NT2/D1 (cell line): ENCODE measurements at places on chromosomes 2 and 18.
A peak's percentile ranks its signal among the peaks of the same experiment; 100 is the strongest.

DNA sequence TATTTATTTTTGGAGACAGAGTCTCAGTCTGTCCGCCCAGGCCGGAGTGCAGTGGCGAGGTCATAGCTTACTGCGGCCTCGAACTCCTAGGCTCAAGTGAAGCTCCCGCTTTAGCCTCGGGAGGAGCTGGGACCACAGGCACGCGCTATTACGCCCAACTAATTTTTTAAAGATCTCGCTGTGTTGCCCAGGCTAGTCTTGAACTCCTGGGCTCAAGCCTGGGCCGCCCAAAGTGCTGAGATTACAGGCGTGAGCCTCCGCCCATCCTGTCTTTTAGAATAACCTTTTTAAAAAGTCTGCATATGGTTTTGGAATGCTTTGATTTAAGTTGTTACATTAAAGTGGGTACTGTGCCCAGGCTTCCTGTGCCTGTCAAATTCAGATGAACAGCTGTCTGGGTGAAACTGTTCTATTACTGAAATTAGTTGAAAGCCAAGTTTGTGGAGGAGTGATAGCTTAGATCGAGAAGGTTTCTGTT, 944 bp downstream of the RAB3GAP1 start:
- DNase-seq, result no peak

GRCh38 chr2:25229279-25230197, 61.2 kb upstream of the POMC start:
- DNase-seq, result no peak

- DNase-seq, result no peak
Measured at GRCh38 chr2:95040426-95040825, 14.9 kb downstream of the MAL start.

DNA sequence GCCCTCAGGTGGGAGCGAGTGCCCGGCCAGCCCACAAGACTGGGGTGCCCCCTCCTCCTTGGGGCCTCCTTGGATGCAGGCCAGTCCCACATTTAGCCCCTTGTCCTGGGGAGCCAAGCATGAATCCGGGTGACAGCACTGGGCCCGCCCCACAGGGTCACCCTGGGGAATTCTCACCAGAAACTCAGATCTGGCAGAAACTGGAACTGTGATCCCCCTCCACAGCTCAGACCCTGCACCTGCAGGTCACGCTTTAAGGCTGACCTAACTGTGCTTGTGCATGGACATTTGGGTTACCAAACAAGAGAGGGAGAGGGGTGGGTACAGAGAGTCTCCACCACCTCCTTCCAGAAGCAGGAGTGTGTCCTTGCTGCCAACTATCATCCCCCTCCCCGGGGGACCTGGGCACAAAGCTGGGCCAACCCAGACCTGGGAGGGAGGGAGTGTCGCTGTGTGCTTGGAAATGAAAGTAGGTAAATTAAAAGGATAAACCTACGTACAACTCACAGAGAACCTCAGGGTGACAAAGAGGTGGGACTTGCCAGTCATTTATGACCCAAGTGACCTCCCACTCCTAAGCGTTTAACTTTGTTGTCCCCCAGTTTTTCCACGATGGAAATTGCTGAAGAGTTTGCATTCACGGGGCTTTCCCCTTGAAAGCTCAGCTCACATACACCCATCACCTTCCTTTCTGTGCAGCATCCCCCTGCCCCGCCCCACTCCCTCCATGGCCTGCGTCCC, 9.1 kb downstream of the ITM2C start:
- DNase-seq, result no peak

- no peak for DNase-seq
Measured at GRCh38 chr2:64978514-64979268, 10.5 kb upstream of the SLC1A4 start.

- DNase-seq, result peak; percentile 77
Measured at GRCh38 chr2:231015478-231015877, 19.6 kb downstream of the SPATA3 start.

- DNase-seq, result no peak
Measured at GRCh38 chr2:10410823-10411437, 37.2 kb downstream of the ODC1 start.

DNA sequence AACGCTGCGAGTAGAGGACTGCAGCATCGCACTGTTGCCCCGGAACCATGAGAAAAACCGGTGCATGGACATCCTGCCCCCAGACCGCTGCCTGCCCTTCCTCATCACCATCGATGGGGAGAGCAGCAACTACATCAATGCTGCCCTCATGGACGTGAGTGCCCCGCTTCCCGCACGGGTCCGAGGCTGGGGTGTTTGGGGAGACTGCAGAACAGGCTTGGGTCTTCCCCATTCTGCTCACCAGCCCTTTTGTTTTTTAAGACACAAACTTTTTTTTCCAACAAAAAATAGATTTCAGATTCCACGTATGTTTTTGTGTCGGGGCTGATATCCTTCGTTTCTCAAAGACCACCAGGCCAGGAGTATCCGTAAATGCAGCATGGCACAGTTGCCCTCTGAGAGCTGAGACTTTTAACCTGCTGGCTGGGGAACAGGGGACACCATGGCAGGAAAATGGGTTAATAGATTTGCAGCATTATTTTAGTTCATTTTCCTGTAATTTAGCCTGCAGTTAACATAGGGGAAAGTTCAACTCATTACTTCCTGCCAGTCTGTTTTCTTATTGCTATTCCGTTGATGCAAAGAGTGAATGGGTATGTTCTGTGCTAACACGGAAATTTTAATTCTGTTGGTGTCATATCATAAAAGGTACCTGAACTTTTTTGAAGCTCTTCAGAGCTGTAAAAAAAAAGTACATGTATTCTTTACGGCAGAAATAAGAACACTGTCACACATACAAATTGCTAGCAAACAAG, 229.9 kb upstream of the RAB12 start:
- DNase-seq, result no peak

GRCh38 chr2:11042841-11043240, 112.4 kb upstream of the SLC66A3 start:
- DNase-seq, result no peak

DNA sequence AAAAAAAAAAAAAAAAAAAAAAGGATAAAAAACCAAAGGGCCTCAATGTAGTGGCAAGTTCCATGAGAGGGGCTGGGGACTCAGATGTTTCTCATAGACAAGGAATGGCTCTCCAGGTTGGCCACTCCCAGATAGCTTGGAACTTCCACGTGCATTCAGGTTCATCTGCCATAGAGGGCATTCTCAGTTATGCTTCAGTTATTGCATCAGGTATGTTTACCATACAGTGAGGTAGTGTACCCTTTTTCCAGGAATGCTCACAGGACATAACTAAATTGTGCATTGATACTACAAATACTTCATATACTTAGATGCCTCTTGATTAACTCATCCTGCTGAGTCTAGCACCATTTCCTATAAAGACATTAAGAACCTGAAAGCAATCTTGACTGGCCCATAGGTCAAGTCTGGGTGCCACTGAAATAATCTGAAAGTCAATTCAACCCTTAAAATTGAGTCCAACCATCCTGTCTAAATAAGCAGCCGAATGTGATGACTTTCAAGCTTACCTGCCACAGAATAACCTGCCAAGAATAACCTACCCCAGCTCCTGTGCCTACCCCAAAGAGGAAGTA, 14.6 kb upstream of the KLHL23 start:
- DNase-seq, result no peak

GRCh38 chr2:9975805-9976447, 24.4 kb downstream of the GRHL1 start:
- DNase-seq, result no peak

DNA sequence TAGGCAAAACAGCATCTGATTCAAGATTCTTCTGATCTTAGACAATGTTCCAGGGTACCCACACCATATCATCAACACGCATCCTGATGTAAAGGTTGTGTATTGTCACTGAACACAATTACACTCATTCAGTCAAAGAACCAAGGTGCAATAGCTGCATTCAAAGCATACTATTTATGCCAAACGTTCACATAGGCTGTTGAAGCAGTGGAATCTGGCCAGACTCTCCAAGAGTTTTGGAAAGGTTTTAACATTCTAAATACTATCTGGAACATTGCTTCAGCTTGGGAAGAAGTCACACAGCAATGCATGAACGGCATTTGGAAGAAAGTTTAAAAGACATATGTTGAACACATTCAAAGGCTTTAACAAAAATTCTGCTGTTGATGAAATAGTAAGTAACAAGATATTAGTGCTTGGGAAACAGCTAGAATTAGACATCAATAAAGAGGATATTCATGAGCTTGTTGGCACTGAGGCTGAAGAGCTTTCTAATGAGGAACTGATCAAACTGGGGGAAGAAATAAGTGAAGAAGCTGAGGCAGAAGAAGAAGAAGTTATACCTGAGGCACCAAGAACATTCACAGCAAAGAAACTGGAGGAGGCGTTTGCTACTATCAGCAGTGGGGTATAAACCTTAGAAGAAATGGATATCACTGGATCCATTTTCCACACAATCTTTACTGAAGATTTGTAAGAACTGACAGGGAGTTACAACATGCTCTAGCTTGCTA, 47.6 kb upstream of the MSH6 start:
- no peak for DNase-seq

- DNase-seq, result peak; percentile 23
Measured at GRCh38 chr2:224584111-224584784, 915 bp downstream of the CUL3 start.

DNA sequence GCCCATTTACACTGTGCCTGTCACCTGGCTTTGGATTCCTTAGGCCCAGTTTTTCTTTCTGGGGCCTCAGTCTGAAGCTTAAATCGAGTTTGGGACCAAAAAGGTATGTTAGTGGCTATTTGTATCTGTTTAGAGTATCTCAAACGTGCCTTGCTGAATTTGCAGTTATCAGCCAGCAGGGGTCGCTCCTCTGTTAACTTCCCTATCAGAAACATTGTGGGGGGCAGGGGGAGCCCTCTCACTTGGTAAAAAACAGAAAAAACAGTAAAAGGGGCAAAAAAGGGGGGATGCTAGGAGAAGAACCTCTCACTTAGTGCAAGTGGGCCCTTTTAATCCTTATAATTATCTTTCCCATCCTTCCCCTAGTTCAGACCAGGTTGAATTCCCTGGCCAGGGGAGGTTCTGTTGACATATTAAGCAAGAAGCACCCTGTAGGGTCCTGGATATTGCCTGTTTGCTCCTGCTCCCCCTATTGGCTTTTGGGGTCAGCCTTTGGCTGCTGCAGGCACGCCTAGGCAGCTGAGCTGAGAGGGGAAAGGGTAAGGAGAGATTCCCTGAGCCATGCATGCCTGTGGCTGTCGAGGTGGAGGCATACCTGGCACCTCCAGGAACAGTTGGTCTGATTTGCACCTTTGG, 8.8 kb upstream of the IFIH1 start:
- no peak for DNase-seq

- no peak for DNase-seq
Measured at GRCh38 chr18:55515214-55515613, 72.8 kb downstream of the TCF4 start.

DNA sequence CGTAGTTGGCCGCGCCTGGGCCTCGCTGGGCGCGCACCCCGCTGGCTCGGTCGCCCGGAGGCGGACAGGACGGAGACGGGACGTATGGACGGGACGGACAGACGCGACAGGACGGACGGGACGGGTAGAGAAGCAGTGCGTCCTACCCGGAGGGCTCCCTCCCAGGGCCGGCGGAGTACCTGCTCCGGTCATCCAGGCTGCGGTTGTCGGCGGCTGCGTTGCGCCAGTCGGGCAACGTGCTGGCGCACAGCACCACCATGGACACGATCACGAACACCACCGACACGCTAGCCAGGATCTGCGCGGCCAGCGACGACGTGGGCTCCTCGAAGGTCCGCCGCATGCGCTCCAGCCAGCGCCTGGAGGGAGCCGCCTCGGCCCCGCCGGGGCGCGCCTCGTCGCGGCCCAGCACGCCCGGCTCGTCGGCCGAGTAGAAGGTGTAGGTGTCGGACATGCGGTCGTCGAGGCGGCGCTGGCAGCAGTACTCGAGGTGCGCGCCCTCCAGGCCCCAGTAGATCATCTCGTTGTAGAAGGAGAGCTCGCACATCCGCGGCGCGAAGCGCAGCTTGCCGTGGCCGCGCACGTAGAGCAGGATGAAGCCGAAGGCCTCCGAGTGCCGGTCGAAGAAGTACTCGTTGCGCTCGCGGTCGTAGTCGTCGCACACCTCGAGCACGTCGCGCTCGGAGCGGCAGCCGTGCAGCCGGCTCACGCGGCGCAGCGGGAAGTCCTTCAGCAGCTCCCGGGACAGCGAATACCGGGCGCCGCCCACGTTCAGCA, 903 bp downstream of the KCNG3 start:
- no peak for DNase-seq
